ENCODE measurements at places on chromosomes 13 and 19.

- DNase-seq: no peak
These were observed 65.1 kb upstream of the NPAS1 start for GRCh38 chr19:46954502-46954992.

- DNase-seq: no peak
These were observed 23.1 kb downstream of the PSPC1 start for GRCh38 chr13:19759669-19760068.

GRCh38 chr19:45613926-45614725 lies 12.1 kb upstream of the GPR4 start:
- peak; percentile 21 for DNase-seq

DNA sequence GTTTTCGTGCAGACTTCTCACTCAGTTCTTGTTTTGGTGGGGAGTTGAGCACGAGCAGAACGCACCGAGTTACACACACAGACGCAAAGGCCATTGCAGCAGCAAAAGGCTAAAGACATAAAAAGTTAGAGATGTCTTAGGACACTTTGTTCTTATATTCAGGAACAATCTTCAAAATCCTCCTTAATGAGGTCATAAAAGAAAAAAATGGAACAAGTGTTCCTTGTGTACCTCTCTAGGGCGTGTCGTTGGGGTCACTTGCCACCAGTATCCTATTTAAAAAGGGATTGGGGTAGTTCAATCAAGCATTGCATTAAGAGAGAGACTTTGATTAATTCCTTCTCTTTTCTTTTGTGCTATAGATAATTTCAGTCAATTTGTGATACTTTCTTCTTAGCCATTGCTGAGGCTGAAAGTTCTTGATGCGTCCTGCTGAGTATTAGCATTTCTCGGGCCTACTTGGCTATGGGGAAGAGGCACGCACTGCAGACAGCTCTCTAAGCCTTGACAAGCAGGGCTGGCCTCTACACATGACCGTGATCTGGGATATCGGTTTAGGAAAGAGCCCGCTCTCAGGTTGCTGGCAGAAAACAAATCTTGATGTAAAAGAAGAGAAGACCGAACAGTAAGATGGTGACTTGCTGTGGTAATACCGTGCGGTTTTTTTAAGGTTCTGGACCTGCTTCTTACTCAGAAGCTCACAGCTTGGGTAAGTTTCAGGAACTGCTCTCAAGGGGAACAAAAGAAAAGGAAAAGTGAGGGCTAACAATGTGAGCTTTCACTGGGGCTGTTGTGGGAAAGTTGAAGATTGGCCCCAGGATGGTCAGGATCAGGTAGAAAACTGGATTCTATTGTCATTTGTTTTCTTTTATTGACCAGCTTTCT lies 223.6 kb downstream of the TM9SF2 start:
- no peak for DNase-seq

DNA sequence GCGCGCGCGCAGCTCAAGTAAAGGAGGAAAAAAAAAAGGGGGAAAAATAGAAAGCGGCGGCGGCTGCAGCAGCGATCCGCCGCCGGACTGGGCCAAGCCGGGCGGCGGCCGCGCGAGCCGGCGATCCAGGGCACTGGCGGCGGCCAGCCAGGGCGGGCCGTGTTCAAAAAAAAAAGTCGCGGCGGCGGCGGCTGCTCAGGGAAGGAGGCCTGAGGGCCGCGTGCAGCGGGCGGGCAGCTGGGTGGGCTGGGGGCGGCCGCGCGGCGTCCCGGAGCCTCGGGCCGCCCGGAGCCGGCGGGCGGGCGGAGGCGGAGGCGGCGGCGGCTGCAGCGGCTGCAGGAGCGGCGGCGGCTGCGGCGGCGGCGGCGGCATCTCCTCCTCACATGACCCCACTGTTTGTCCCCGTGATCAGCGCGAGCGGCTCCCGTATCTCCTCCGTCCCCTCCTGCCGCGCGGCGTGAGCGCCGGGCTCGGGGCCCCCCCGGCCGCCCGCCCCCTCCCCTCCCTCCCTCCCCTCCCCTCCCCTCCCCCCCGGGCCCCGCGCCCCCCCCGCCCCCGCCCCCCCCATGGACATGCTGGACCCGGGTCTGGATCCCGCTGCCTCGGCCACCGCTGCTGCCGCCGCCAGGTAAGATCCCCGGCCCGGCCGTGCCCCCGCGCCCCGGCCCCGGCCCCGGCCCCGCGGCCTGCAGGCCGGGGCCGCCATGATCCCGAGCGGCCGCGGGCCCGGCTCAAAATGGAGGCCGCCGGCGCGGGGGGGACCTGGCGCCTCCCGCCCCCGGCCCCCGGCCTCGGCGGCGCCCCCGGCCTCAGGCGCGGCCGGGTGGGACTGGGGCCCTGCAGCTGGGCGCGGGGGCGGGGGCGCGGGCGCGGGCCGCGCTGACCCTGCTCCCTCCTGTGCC lies at the start of gene USF2:
Gene USF2 (plus strand): TSS at position 427 of the 902 bp plus-strand sequence. CDS start 140 bp downstream, at position 567.
- peak; percentile 68 for DNase-seq

DNA sequence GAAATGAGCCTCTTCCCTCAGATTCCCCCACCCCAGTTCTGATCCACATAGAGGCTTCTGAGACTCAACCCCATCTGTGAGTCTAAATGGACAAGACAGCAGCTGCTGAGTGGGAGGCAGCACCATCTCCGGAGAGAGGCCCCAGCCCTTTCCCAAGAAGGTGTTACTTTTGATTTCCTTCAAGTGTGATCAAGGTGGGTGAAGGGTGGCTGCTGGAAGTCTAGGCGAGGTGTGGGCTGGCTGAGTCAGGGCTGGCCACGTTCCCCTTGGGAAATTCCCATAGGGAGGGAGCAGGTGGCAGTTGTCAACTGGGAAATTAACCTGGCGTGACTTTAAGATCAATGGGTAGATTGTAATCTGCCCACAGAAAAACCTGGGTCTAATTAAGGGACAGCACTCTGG lies 148.0 kb downstream of the FOXO1 start:
- peak; percentile 70 for DNase-seq

DNA sequence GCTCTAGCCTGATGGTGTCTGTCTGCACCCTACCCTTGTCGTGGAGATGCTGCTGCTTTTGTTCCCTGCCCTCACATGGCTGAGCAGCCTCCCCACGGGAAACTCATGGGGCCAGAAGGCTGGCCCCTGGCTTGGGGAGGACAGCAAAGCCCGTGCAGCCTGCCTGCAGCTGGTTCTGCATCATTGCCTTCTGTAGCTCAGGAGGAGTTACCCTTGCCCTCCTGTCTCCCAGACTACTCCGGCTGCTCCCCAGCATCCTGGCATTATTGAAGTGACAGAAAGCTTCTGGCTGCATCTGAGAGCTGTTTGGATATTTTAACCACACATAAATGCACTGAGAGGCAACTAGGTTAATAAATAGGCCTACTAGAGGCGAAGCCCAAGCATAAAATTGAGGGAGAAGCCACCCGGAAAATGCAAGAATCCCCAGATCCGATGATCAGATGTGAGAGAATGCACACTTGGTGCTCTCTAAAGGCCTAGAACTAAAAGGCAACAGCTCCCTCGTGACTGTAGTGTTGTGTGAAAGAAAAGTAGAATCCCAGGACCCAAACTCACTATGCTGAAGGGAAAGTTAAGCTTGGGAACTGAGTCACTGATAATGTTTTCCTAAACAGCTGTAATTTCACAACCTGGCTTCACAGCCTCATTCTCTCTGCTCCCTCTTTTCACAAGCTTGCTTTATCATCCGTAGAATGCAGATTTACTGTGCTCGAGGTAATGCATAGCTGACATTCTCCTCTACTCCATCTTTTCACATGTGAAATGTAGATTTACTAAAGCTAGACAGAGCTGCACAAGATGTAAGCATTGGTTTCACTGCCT lies 110.8 kb downstream of the TNFRSF19 start:
- DNase-seq: no peak

DNA sequence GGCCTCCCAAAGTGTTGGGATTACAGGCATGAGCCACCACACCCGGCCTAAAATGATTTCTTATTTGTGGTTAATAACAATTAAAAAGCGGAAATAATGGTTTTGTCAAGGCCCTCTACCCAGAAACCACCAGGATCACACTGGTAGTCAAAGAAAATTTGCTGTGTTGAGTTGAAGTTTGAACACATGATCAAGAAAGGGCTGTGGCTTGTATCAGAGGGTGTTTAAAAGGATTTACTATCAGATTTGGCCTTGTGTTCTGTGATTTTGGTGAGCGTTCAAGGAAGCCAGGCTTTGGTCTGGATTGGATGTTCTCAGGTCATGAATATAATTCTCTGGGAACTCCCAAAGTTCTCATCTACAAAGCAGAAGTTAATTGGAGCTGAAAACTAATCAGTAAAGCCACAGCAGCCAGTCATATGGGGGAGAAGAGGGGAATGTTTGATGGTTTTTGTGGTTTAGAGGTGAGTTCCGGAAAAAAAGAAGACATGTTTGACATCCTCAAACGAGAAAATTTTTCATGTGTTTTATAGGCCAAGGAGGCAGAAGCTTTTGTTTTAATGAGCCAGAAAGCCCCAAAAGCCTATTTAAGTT lies 10.6 kb upstream of the ZNF556 start:
- DNase-seq: no peak

GRCh38 chr13:21058361-21058760 lies 3.0 kb downstream of the LATS2 start:
- DNase-seq: no peak

- DNase-seq: no peak
These were observed 239.4 kb downstream of the DCLK1 start for GRCh38 chr13:35891507-35892441.

Measured in stimulated activated CD4-positive, alpha-beta T cell treated with anti-CD3 and anti-CD28 coated beads, Interleukin-4, amount 100 ng/mL, for 1 hour (primary cell).